ENCODE measurements at places on chromosomes 5 and 9. TPM values are rescaled to one million over a fixed set of nuclear protein-coding genes. Genes with fewer than 3 reads are reported as not detected.

- no peak for DNase-seq
Measured at GRCh38 chr5:9331372-9331771, 214.5 kb downstream of the SEMA5A start.

- DNase-seq, result no peak
Measured at GRCh38 chr5:6659941-6660684, 26.9 kb downstream of the SRD5A1 start.

DNA sequence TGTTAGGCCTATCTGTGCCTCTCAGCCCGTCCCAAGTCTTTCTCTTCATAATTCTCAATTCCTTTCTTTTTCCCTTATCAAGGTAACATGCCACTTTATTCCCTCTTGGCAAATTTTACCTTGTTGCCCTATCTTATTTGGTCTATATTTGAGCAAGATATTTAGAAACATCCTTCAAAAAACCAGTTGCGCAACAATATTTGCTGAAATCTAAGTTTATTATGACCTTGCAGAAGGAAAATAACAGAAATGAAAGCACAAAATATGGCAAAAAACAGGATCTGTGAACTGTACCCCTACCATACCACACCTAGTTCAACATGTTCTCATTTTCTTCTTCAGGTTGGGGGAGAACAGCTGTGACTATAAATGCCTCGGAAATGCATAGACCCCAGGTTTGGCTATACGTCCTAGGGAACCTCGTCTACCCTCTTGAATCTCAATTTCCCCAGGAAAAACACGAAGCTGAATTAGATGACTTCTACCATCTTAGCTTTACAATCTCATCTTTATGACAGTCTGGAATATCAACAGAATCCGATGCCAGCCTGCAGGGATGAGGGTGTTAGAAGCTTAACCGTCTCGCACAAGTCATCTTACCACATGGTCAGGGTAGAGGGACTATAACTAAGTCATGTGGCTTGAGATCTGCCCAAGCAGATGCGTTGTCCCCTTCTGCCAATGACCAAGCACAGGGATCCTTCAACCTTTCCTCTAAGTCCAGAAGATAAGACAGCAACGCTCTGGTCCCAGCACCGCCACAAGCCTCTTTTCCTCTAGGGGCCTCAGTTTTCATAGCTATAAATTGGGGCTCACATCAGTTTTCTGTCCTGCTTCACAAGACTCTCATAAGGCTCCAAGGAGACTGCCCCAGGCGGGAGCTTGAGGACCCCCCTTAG, 1.3 kb downstream of the LCP2 start:
- no peak for DNase-seq

DNA sequence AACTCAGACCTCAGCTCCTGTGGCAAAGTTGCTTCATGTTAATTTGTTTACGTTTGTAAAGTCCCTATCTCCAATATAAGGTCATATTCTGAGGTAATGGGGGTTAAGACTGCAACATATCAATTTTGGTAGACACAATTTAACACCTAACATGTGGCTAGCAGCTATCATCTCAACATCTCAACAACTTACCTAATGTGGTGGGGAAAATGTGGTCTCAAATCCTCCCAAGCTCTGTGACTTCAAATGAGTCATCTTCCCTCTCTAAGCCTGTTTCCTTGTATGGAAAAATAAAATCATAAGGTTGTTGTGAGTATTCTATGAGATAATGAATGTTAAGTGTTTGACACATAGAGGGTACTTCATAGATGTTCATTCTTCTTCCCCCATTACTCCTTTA, 443.3 kb downstream of the CDK5RAP2 start:
- peak; percentile 39 for DNase-seq

DNA sequence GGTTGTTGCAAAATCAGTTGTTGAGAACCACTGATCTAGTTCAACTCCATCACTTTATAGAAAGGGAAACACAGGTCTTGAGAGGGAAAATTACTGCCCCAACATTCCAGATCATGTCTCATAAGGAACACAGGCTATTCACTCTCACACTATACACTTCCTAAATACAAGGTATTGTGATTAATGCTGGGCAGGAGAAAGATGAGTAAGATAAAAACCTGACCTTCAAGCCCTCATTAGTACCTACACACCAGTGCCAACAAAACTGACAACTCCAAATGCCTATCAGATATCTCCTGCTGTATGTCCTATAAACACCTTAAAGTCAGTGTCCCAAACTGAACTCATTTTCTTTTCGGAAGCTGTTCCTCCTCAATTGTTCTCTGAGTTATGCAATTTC, 8.2 kb downstream of the GNE start:
- peak; percentile 2 for DNase-seq

GRCh38 chr9:127562841-127563401, 49.2 kb upstream of the STXBP1 start:
- peak; percentile 71 for DNase-seq

DNA sequence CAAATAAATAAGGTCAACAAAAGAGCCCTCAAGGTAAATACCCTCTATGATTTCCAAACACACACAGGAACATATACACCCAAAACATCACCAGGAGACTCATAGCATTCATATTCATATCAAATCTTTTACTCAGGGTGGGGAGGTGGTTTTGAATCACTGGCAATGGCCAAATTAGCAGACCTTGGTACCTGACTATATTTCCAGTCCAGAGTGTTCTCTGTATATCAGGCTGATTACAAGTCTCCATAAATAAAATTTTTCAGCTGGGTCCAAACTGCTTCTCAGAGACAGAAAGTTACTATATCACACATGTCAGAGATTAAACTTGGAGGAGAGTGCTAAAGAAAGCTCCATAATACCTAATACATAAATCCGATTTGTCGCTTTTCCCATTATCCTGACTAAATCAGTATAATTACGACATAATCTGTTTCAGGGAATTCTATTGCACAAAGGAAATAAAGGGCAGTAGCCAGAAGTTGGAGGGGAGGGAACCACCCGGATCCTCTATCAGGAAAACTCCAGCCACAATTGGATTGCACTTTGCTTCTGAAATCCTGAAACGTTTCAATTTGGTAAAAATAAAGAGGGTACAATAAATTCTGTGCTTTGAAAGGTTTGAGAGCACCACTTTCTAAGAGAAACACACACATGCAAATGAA, 7.0 kb upstream of the GOLGA1 start:
- no peak for DNase-seq

DNA sequence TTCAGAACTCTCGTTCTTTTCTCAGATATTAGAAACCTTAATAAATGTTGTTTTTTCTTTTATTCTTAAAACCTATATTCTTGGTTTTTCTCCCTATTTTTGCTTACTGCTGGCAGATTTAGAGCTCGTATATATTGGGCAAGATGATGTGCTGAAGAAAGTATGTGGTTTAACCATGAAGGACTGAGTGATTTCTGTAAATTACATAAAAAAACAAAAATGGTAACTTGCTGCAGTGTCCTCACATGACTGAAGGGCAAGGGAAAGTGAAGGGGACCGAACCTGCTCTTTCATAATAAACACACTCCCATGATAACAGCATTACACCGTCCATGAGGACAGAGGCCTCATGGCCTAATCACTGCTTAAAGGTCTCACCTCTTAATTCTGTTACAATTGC, 393.8 kb upstream of the ZNF608 start:
- DNase-seq, result no peak

Gene ANKRD18B
- 3.7 TPM for total RNA-seq

Gene ANKRD34B
- total RNA-seq, result not detected

Gene CDC20B
- total RNA-seq, result not detected

Gene ARSI
- 0.82 TPM for total RNA-seq

Gene DEPDC1B
- total RNA-seq, result 24.9 TPM

Gene DCAF12
- total RNA-seq, result 25.1 TPM
